ENCODE measurements at places on chromosomes 6 and 20.
A peak's percentile ranks its signal among the peaks of the same experiment; 100 is the strongest.

DNA sequence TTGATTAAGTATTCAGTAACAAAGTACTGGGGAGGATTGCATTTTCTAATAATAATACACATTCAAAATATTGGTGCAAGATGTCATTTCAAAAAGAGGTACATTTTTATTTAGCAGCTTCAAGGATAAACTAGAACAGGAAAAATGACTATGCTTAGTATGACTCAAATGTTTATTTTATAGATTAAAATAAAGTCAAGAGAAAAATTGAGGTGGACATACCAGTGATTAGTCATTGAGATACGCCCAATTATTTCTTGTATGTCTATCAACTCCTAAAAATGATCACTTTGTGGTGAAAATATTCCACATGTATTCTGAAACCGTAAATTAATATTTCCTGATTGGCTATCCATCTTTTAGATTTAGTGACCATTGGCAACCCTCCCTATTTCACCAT, 96.7 kb downstream of the PHF3 start:
- DNase-seq = no peak

- DNase-seq = peak; percentile 97
These were observed 44.9 kb upstream of the FAM83B start for GRCh38 chr6:54801669-54802068.

DNA sequence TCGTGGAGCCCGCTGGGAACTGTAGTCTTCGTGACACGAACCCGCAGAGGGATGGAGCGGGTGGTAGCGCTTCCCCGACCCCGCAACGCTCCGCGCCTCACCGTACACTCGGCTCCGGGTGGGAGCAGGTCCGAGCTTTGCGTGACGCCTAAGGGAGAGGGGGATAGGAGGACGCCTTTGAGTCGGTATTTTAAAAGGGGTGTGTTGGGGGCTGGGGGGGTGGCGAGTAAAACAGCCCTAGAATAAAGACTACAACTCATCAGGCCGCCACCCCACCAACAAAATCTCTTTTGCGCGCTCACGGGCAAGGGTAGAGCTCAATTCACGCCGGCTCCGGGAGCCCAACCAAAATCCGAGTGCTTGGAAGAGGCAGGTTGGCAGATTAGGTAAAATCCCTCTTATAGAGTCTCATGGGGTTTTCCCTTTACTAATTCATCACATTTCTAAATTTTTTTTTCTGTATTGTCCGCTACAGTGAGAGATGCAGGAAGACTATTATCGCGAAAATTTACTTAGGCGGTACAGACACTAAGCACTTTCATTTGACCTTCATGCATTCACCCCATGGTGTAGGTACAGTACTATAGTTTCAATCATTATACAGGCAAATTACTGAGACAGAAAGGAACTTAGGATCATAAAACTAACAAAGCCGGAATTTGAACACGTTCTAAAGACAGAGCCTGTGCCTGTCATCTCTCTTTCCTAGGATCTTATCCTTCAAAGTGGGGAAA, 706 bp upstream of the SNX14 start:
- no peak for DNase-seq

GRCh38 chr6:34143196-34143883, 2.5 kb downstream of the GRM4 start:
- no peak for DNase-seq

DNA sequence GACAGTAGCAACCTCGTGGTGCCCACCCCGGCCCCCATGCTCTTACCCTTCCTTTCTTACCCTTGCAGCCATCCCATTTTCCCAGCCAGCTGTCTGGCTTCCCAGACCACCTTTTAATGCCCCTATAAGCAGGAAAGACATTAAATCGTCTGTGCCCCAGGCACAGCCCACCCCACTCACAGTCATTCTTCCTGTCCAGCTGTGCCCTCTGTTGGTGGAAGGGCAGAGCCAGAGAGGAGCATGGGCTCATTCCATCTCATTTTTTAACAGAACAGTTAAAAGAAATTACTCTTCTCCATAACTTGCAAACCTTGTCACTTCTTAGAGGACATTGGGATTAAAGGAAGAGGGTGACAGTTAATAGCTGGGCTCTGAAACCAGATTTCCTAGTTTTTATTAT, 240.5 kb downstream of the NRN1 start:
- DNase-seq = no peak

GRCh38 chr6:45327956-45328522, at the start of gene RUNX2:
TSS of gene RUNX2 (plus strand) at chr6:45328330. CDS start at chr6:45328727, 397 bp downstream.
- peak; percentile 94 for DNase-seq

DNA sequence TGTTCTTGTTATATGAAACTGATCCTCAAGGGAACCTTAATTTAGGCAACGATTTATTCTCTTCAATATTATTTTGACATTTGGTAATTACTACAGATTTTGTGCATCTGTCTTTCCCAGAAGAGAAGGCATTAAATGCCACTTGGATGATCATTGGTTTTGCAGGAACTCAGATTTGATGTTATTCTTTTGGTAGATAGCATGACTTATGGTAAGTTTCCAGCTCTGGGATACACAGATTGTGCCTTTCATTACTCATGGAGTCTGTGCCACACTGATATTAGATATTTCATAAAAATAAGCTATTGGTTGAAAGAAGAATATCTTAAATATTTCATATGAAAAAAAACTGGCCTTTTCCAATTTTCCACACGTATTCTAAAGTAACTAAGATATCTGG, 120.1 kb downstream of the AIG1 start:
- DNase-seq = no peak

- no peak for DNase-seq
These were observed 1.4 kb downstream of the HEY2 start for GRCh38 chr6:125750692-125751333.

DNA sequence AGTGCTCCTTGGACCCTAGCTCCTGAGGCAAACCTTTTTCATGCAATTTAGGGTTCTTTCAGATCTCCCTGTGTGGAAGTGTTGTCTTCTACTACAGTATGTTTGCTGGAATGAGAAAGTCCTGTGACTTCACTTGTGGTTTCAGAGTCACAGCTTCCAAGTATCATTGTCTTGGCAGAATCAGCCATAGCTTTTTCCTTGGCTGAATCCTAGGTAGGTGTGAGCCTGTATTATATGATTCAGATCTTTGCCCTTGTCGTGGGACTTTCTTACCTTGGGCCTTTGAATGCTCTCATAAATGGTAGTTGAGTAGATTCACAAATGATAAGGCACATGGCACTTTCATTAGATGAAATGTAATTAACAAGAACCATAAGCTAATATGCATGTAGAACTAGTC, 16.5 kb downstream of the CARMIL1 start:
- DNase-seq = no peak

- DNase-seq = no peak
These were observed 26.6 kb upstream of the SRSF6 start for GRCh38 chr20:43431134-43431519.

GRCh38 chr6:110352563-110353262, 5.4 kb downstream of the METTL24 start:
- DNase-seq = no peak

GRCh38 chr20:32737371-32738223, 5.7 kb downstream of the COMMD7 start:
- DNase-seq = peak; percentile 85

DNA sequence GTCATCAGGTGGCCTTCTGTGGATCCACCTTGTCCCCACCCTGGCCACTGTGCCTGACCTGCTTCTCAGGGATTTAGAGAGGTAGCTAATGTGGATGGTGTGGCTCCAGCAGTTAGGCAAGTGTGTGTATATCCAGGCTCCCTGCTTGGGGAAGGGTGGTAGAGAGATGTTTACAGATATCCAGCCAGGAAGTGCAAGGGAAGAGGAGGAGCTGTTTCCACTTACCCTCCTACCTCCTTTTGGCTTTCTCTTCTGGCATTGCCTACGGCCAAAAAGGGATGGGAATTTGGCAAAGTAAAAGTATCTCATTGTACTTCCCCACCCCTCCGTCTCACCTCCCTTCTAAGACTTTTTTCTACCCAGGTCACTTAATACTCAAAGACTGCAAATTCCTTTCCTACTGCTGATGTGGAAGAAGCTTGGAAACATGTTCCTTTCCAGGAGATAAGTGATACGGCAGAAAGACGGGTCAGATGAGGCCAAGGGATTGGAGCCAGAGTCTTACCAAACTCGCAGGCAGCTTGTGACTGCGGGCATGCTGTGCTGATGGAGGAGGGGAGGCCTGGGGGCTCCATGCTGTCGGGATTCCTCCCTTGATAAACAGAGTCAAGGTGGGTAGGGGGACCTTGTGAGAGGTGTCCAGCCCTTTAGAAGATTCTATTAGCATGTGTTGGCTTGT, 253.4 kb downstream of the PRL start:
- DNase-seq = no peak

DNA sequence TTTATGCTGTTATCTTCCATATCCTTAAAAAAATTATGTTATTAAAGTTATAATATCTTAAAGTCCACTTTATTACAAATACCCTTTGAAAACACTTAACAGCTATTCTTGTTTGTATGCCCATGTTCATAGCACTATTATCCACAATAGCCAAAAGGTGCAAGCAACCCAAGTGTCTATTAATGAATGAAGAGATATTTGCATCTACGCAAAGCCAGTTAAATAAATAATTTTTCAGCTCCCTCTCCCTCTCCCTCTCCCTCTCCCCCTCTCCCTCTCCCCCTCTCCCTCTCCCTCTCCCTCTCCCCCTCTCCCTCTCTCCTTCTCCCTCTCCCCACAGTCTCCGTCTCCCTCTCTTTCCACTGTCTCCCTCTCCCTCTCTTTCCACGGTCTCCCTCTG, 13.1 kb downstream of the CDK5RAP1 start:
- no peak for DNase-seq

DNA sequence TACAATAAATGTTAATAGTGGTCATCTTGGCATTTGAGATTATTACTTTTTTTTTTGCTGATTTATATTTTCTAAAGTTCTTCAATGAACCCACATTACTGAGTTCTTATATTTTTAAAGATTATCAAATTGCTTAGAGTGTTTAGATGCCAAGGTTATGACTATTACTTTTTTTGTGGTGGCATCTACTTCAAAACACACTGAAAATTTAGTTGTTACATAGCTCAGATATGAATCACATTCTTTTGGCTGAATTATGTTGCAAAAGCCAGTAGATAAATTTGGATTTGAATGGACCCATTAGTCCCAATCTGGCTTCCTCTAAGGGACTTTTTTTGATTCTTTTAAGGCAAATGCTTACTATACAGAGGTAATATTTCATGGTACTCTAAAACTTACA, 8.9 kb downstream of the UTRN start:
- peak; percentile 90 for DNase-seq

DNA sequence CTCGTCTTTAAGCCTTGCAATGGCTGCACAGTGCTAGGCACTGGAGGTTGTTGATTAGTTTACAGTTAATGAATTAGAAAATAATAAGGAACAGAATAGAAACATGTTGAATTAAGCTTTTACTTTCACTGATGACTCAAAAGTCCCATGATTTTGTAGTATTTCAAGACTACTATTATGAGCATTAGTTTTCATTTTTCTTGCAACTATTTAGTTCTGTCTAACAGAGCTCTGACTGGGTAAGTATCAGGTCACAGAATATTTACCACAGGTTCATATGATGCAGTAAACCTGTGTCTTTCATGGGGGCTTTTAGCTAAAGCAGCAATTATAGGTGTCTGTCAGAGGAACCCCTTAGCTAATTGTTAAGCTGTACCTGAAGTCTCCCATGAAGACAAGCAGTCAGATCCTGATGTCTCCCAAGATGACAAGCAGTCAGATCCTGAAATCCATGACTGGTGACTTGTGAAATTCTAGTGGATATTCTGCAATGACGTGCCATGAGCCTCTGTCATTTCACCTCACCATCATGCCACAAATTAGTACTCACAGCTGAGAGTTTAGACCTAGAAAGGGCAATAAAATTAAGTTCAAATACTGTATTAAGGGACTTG, 8.2 kb upstream of the GPR31 start:
- no peak for DNase-seq

GRCh38 chr6:165034271-165034741, 275.1 kb downstream of the C6orf118 start:
- no peak for DNase-seq

DNA sequence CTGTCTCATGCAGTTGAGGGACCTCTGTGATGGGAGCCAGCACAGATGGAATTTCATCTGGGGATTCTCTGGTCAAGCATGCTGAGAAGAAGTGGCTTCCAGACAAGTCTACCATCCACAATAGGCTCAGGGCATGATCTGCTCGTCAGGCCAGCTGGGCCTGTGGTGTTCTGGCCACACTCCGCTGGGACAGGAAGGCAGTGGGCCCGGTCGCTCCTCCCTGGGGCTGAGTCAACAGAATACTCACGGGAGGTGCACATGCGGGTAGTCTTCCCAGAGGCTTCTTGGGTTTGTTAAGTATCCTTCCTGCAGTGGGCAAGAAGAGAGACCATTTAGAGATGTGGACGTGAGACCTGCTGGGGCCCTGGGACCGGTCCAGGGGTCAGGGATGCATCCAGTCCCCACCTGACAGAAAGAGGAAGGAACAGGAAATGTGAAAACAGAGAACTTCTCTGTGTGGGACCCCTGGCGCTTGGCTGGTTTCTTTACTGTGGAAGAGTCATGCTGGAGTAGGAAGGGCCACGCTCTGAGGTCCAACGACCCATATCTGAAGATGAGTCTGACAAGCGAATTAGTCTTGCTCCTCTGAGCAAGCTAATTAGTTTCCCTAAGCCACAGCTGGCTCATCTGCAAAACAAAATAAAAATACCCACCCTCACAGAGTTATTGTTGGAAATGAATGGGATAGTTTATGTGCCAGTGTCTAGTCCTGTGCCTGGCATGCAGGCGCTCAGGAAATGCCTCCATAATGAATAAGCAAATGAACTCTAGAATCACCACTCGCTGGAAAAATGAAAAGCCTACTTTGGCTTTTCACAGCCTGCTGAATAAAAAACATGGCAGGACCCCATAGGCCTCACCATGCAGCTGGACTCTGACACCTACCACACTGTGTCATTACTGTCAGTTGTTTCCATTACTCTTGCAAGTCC, 67.3 kb downstream of the TRAM2 start:
- no peak for DNase-seq

All from fibroblast of skin of abdomen (primary cell).